ENCODE measurements at places on chromosomes 7 and 10.

DNA sequence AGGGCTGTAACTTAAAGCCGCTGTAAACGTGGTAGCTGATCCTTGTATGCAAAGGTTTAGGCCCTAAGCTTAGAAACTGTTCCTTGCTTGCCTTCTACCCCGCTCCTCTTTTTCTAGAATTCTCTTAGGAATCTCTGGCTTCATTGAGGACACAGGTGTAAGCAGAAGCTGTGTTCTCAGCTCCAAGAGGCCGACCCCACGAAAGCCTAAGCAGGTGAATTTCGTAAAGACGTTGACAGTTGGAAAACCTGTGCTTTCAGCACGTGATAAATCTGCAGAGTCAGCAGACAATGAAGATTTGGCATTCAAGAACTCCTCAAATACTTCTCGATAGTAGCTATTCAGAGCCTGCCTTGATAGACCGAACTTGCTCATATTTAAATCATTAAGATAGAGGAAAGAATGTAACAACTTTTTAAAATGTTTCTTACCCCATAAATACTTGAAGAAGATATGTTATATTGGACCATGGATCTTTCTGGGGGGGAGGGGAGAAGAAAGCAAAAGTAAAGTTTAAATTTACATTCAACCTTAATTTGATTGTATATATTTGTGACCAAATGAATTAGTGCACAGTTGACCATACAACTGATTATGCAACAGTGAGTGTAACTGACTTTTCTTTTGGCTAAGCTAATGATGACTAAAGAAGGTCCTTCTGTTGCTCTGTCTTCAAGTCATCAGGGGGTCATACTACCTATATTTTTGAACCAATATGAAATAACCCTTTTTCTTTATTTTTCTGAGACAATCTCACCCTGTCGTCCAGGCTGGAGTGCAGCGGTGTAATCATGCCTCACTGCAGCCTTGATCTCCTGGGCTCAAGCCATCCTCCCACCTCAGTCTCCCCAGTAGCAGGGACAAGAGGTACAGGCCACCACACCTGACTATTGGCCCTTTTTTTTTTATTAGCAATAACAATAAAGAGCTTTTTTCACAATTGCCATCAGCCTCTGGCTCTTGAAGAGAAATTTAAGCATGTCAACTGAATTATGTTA lies 1.2 kb upstream of the GDI2 start:
- no peak for DNase-seq

- DNase-seq: no peak
These were observed 8.0 kb upstream of the DMTF1 start for GRCh38 chr7:87144173-87144657.

GRCh38 chr10:30973737-30974136 lies 57.9 kb downstream of the ZNF438 start:
- DNase-seq: no peak

DNA sequence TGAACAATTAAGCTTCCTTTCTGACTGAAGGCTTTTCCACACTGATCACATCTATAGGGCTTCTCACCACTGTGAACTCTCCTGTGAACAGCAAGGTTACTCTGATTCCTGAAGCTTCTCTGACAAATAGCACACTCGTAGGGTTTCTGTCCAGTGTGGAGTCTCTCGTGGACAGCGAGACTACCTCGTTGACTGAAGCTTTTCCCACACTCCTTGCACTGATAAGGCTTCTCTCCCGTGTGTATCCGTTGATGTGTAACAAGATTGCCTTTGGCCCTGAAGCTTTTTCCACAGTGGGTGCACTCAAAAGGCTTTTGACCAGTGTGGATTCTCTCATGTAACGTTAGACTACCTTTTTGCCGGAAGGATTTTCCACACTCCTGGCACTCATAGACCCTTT lies 4.4 kb downstream of the ZNF32 start:
- no peak for DNase-seq

- DNase-seq: no peak
These were observed 66.8 kb downstream of the CHST15 start for GRCh38 chr10:124026589-124026939.

GRCh38 chr10:51422311-51423120 lies 276.9 kb downstream of the CSTF2T start:
- DNase-seq: no peak

DNA sequence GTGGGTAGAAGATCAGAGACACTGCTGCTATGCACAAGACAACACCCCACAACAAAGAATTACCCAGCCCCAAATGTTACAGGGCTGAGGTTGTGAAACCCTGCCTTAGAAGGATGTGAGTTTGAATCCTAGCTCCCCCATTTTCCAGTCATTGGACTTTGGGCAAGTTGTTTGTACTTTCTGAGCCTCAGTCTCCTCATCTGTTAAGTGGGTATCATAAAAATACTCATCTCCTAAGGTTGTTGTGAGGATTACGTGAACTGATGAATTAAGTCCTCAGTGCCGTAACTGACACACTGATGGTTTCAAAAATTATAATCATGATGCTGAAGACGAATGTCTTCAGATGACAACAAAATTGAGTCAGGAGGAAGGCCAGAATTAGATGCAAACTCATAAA lies 30.3 kb downstream of the RHOBTB1 start:
- no peak for DNase-seq
